ENCODE measurements at places on chromosomes 13 and 19. TPM values are rescaled to one million over a fixed set of nuclear protein-coding genes. Genes with fewer than 3 reads are reported as not detected.

PPP5C gene
- 63.8 TPM for total RNA-seq

ARHGEF7 gene
- total RNA-seq, result 163 TPM

MAMSTR gene
- total RNA-seq, result 0.36 TPM

MUC16 gene
- total RNA-seq, result 47.5 TPM

ZNF799 gene
- total RNA-seq, result 3.1 TPM

TNNT1 gene
- 1.9 TPM for total RNA-seq

WDR87 gene
- not detected for total RNA-seq

LMO7 gene
- 22.0 TPM for total RNA-seq
